ENCODE measurements at places on chromosomes 4 and X. TPM values are rescaled to one million over a fixed set of nuclear protein-coding genes. Genes with fewer than 3 reads are reported as not detected.

Gene MED14
- polyA plus RNA-seq = 52.8 TPM

Gene FAM149A
- polyA plus RNA-seq = 0.20 TPM

Gene TLR2
- 0.22 TPM for polyA plus RNA-seq

Gene PSAPL1
- not detected for polyA plus RNA-seq

Gene PPM1K
- 9.6 TPM for polyA plus RNA-seq

Gene LONRF3
- polyA plus RNA-seq = not detected

Gene GPR34
- polyA plus RNA-seq = not detected

Gene HSFX2
- not detected for polyA plus RNA-seq

Gene ADGRG4
- polyA plus RNA-seq = not detected

Gene CXCR3
- not detected for polyA plus RNA-seq

Gene STOX2
- polyA plus RNA-seq = 3.4 TPM

Gene CPLX1
- polyA plus RNA-seq = 0.11 TPM

Gene MAGEC2
- polyA plus RNA-seq = not detected

Gene OPRPN
- not detected for polyA plus RNA-seq

Gene USP17L17
- polyA plus RNA-seq = not detected

Gene FAM53A
- polyA plus RNA-seq = 1.1 TPM

Gene LUZP4
- not detected for polyA plus RNA-seq

Gene UGDH
- 87.8 TPM for polyA plus RNA-seq

Gene CENPVL1
- not detected for polyA plus RNA-seq
